ENCODE measurements at places on chromosomes 5 and 9. TPM values are rescaled to one million over a fixed set of nuclear protein-coding genes. Genes with fewer than 3 reads are reported as not detected.

Gene CTXN3
- not detected for total RNA-seq

Gene PTPN3
- total RNA-seq = 2.3 TPM

Gene SPINK13
- total RNA-seq = not detected

Gene MAN1B1
- 67.3 TPM for total RNA-seq

Gene SIT1
- not detected for total RNA-seq

Gene HAVCR2
- total RNA-seq = under 0.01 TPM

Gene APBB3
- 31.3 TPM for total RNA-seq

Gene PCDHB8
- under 0.01 TPM for total RNA-seq

Gene SYK
- total RNA-seq = not detected

Gene PTGER4
- 9.6 TPM for total RNA-seq

Gene PCDHB7
- total RNA-seq = 1.1 TPM

Gene TICAM2
- total RNA-seq = 3.1 TPM

Gene RNF180
- total RNA-seq = 4.0 TPM

Gene AGXT2
- total RNA-seq = not detected

Gene TENT4A
- 8.5 TPM for total RNA-seq

Gene PLEKHG4B
- 0.38 TPM for total RNA-seq

Gene MARCOL
- not detected for total RNA-seq

Gene WNK2
- not detected for total RNA-seq

Gene ADRA1B
- total RNA-seq = 0.56 TPM

Gene SLC45A2
- total RNA-seq = not detected

Gene MRPS30
- total RNA-seq = 70.2 TPM

Gene TTLL11
- 3.4 TPM for total RNA-seq

Gene SPEF2
- 5.1 TPM for total RNA-seq

Gene PFN3
- total RNA-seq = not detected

Gene GRM6
- not detected for total RNA-seq

Gene ESM1
- total RNA-seq = 338 TPM

Gene RGS3
- 51.6 TPM for total RNA-seq

Gene CYLC2
- not detected for total RNA-seq

Gene PCDHGA5
- 0.58 TPM for total RNA-seq

Gene ANKRD18A
- total RNA-seq = under 0.01 TPM

Gene TRAPPC13
- 28.2 TPM for total RNA-seq

Gene ACSL6
- total RNA-seq = under 0.01 TPM

Gene CCNH
- total RNA-seq = 73.6 TPM

Gene ZNF608
- total RNA-seq = 2.5 TPM

Gene PCDHGC5
- 2.0 TPM for total RNA-seq

Gene SVEP1
- total RNA-seq = 14.4 TPM

Gene SV2C
- under 0.01 TPM for total RNA-seq

Gene TPD52L3
- under 0.01 TPM for total RNA-seq

Gene SUSD3
- 0.19 TPM for total RNA-seq

Gene GARNL3
- total RNA-seq = 1.3 TPM

Gene WNT8A
- not detected for total RNA-seq

Gene CENPK
- 9.0 TPM for total RNA-seq

Gene N4BP3
- total RNA-seq = 0.85 TPM

Gene NEURL1B
- total RNA-seq = 5.1 TPM

Gene DOK3
- total RNA-seq = 6.8 TPM

Gene SLC46A2
- not detected for total RNA-seq

Gene FAF2
- total RNA-seq = 28.8 TPM

Gene ORM2
- total RNA-seq = not detected

Gene ARSI
- total RNA-seq = 5.4 TPM

Gene FOXD4
- 0.19 TPM for total RNA-seq

Gene C9
- total RNA-seq = 0.28 TPM

Gene MCTP1
- total RNA-seq = 3.7 TPM

Gene SPINK4
- not detected for total RNA-seq

Gene SLC25A2
- total RNA-seq = 0.19 TPM
